Fibroblast of mammary gland (primary cell): ENCODE measurements at places on chromosomes 1 and 21.

GRCh38 chr1:116392717-116393404 is 19.8 kb downstream of the ATP1A1 start:
- DNase-seq = no peak

- no peak for DNase-seq
Measured at GRCh38 chr1:106995970-106996369, 60.5 kb upstream of the PRMT6 start.

- DNase-seq = no peak
Measured at GRCh38 chr1:53265581-53265980, 27.3 kb upstream of the MAGOH start.

DNA sequence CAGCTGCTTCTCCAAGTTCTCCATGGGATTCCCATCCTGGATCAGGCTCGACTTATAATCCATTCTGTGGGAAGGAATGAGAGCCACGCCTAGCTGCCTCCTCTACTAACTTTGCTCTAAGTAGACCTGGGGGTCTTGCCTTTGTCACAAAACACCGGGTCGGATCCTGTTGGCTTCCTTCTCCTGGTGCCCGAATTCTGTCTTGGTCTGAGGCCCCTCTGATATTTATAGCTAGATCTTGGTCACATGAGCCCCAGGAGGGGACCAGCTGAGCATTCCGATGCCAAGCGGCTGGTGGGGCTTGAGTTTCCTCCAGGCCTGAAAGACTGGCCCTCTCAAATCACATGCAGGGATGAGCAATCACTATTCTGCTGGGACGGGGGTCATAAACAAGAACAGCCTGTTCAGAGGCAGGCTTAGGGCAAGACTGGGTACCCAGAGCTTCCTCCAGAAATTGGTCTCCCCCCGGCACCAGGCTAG is at the start of gene TRIM63:
TRIM63 (minus strand) TSS at position 199 of the 480 bp plus-strand sequence; CDS start at position 63, 136 bp downstream.
- DNase-seq = no peak

DNA sequence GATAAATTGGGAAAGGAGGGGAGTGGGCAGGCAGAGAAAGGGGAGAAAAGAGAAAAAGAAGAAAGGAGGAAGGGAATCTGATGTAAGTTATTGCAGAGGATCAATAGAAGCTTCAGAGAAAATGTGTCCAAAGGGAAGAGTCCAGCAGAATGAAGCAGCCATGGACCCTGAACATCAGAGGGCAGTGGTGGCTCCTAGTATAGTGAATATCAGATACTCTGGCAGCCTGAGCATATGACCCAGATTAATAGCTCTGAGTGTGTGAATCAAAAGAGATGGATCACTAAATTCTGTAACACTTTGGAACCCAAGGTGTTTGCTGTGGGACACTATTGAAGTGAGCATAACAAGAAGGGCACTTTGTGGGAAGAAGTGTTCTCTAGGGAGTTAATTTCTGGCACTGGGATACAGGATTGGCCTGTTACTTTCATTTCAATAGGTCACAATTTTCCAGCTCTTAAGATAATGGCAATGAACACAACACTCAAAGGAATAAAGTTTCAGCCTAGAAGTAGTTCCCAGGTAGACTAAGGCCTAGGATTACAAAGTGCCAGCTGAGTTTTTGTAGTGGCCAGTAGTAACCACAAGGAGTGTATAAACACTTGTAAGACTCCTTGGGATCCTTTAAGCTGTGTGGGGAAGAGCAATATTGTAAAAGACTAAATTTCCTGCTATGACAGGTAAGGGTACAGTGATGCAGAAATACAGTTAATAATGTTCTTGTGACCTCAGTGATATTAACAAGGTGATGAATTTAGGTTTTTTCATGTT is 164.5 kb upstream of the BEND5 start:
- no peak for DNase-seq

- no peak for DNase-seq
Measured at GRCh38 chr21:45522381-45522780, 19.9 kb downstream of the SLC19A1 start.

- DNase-seq = no peak
Measured at GRCh38 chr1:74586253-74586897, 74.0 kb upstream of the LRRC53 start.

DNA sequence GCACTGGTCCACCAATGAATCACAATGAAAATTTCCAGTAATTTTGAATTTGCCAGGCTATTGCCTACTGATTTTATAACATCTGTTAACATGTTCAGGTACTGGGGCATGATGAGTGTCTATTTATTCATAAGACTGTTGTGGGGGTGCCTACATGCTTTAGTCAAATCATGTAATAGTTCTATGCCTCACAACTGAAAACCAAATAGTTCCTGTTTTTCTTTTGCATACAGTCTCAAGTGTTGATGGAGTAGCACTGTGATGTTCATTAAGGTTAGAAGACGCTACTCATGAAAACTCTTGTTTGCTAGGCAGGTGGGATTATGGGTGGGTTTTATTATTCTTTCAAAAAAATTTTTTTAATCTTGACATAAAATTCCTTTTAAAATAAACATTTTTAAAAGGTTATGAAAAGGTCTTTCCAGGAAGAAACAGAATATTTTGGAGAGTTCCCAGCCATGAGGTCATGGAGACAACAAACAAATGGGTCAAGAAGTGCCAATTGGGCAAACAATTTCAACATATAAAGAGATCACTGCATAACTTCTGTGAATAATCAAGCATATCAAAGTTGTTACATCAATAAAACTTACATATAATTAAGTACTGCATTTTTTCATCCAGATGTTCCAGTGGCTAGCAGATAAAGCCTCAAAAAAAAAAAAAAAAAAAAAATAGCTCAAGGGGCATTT is 40.2 kb upstream of the NHLH2 start:
- DNase-seq = no peak

DNA sequence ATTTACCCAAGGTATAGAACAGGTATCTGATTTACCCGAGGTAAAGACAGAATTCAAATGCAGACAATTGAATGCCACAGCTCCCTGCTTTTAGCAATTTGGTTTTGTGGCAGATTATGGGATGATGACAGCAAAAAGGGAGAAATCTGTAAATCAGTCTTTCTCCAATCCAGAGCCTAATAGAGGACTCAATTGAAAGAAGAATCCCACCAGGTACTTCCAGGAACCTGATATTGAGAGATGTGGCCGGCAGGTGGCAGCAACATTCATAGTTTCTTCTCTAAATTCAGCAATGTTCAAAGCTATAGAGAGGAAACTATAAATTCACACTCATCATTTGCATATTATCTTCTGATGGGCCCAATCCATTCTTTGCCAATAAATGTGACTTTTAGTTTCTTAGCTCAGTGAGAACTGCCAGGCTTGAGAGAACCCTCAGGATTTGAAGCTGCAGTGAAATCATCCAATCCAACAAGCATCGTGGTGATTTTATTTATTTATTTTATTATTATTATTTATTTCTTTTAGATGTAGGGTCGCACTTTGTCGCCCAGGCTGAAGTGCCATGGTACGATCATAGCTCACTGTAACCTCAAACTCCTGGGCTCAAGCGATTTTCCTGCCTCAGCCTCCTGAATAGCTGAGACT is 9.8 kb upstream of the PHACTR4 start:
- DNase-seq = peak; percentile 66

- no peak for DNase-seq
Measured at GRCh38 chr1:226884116-226884625, 13.8 kb downstream of the PSEN2 start.

GRCh38 chr1:91015794-91016550 is 5.9 kb downstream of the ZNF644 start:
- peak; percentile 25 for DNase-seq

GRCh38 chr1:161190962-161191521 is 7.8 kb downstream of the ADAMTS4 start:
- peak; percentile 33 for DNase-seq

GRCh38 chr1:56194701-56195300 is 384.6 kb downstream of the PLPP3 start:
- peak; percentile 89 for DNase-seq

DNA sequence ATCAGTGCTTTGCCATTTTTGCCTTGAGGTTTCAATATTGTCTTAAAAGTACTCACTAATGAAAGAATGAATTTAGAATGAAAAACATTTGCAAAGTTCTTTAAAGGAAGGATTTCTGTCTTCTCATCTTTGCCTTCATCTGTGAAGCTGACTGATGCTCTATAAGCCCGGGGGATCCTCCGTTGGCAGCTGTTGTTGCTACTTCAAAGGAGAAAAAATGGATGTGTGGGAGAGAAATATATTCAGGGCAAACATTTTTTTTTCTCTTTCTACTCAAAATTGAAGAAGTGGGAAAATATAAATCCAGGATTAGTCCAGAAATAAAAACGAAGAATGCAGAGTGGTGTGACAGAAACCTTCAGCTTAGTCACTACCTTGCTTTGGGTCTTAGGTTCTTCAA is 142.5 kb downstream of the OLFM3 start:
- no peak for DNase-seq

DNA sequence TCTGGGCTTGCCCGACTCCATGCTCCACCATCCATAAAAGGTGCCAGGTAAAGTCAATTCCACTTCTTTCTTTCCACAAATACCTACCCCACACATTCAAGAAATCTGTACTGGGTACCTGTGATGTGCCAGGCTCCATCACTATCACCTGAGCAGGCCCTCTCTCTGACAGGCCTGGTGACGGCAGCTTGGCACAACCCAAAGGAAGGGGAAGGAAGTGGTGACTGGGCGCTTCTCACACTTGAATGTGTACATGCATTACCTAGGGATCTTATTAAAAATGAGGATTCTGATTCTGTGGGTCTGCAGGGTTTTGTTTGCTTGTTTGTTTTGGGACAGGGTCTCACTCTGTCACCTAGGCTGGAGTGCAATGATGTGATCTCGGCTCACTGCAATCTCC is 7.5 kb downstream of the HTR1D start:
- no peak for DNase-seq

DNA sequence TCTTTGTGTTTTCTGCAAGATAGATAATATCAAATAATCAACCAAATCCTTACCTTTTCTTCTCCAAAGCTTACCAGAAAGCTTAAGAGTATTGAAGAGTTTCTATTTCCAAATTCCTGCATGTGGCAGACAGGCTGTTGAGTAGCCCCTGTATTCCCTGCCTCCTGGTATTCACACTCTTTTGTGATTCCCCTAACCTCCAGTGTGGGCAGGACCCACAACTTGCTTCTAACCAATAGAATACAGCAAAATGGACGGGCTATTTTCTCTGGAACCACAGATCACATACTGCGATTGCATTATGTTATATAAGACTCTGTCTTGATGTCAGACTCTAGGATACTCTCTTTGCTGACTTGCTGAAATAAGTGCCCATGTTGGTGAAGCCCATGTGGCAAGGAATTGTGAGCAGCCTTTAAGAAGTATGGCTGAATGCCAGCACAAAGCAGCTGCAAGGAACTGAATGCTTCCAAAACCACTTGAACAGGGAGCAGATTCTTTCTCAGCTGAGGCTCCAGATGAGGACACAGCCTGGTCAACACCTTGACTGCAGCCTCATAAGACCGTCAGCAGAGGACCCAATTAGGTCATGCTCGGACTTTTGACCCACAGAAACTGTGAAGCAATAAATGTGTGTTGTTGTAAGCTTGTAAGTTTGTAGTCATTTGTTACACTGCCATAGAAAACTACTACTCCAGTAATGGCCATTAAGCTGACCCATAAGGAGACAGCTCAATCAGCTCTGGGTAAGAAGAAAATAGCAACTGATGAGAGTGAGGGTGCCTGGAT is 47.9 kb upstream of the PLXNA2 start:
- DNase-seq = peak; percentile 6

GRCh38 chr1:40782371-40782956 is 1.1 kb upstream of the KCNQ4 start:
- DNase-seq = no peak

GRCh38 chr1:67257173-67257535 is 50.5 kb upstream of the IL12RB2 start:
- no peak for DNase-seq

- DNase-seq = no peak
Measured at GRCh38 chr21:15063081-15063813, 1.6 kb downstream of the NRIP1 start.

DNA sequence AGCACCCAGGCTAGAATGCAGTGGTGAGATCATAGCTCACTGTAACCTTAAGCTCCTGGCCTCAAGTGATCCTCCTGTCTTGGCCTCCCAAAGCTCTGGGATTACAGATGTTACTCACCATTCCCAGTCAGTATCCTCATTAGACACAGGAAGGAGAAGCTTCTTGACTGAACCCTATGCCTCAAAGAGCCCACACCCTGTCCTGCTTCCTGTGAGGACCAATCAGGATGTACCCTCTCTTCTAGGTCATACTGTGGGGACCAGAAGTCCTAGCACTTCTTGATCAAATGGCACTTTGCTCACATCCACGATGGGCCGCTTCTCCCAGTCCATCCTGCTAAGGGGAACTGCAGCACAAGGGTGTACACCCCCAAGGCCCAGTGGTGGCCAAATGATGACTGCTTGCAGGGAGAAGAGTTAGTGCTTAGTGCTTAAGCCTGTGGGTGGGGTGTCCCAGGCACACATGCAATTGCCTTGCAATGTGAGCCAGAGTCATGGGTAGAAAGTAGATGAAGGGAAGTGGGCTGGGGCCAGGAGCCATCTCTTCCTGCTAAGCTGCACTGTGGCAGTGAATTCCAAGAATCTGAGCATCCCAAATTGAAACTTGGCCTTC is 9.8 kb downstream of the CD34 start:
- DNase-seq = no peak

DNA sequence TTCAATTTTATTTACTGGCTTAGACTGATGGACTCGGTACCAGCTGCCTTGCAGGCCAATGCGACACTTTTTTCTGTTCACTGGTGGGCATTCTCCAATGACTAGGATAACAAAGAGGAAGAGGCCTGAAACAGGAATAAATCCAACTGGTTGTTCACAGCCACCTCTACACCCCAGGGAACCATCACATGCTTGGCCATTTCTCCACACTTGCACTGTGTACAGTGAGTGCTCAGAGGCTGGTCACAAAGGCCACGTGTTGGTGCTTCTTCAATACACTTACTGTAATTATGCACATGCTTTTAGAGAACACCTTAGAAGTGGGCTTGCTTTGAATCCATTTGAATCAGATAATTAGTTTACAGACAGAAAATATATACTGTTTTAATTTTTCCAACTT is 113.4 kb downstream of the FAM78B start:
- no peak for DNase-seq

- DNase-seq = no peak
Measured at GRCh38 chr1:50529510-50529909, 106.3 kb upstream of the DMRTA2 start.

DNA sequence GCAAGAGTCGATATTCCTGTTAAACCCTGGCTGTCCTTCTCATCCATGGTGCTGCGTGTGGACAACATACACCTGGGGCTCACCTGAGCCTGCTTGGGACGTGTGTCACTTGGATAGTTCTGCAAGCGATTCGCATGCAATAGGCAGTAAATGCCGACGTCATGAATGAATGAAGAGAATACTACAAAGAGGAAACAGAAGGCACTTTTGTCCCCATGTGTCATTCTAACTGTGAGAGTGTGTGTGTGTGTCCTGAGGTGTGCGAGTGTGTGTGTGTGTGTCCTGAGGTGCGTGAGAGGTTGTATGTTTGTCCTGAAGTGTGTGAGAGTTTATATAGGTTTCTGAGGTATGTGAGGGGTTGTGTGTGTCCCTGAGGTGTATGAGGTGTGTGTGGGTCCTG is 647 bp upstream of the TCP10L start:
- no peak for DNase-seq

DNA sequence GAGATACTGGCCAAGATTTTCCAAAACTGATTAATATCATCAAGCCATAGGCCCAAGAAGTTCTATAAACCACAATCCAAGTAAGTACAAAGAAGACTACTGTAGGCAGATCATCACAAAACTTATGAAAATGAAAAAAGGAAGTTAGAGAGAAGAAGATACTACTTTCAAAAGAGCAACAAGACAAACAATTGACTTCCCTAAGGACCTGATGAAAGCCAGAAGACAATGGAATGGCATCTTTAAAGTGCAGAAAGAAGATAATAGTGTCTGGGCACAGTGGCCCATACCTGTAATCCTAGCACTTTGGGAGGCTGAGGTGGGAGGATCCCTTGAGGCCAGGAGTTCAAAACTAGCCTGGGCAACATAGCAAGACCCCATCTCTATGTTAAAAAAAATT is 243.1 kb downstream of the PRDM2 start:
- DNase-seq = no peak
